ENCODE measurements at places on chromosomes 3 and 15.

DNA sequence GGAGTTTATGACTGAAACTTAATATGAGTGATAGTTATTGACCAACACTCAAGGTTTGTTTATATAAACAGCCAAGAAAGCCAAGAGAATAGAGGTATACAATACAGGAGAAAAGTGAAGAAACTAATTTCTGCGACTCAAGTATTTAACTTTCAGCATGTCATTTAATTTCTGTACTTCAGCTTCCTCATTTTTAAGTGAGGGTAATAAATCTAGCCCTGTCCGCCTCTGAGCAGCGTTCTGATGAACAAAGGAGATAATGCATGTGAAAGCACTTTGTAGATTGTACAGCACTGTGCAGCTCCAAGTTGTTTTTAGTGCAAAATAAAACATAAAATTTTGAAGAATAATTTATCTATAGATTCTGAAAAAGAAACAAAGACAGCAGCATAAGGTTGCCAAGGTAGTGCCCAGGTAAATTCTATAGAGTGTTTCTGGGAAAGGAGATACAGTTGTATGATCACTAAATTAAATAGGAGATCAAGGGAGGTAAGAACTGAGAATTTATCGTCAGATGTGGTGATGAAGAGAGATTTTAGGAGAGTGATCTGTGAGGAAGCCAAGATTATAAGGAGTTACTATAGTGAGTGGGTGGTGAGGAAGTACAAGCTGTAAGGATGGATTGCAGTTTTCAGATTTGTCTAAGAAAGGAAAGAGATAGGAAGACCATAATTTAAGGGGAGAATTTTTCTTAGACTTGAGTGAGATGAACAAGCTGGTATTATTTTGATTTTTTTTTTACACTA lies 71.3 kb downstream of the RASA2 start:
- no peak for DNase-seq

DNA sequence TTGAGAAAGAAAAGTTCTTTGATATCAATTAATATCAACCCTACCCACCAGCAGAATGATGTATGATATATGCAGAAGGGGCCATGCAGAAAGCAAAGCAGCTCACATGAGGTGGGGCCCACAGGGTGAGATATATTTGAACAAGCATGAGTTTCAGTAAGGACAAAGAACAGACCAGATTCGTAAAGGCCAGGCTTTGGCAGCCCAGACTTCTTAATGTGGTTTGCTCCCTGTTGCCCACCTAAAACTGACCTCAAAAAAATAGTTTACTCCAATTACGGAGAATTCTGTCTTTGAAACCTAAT lies 255.7 kb upstream of the WNT5A start:
- no peak for DNase-seq

DNA sequence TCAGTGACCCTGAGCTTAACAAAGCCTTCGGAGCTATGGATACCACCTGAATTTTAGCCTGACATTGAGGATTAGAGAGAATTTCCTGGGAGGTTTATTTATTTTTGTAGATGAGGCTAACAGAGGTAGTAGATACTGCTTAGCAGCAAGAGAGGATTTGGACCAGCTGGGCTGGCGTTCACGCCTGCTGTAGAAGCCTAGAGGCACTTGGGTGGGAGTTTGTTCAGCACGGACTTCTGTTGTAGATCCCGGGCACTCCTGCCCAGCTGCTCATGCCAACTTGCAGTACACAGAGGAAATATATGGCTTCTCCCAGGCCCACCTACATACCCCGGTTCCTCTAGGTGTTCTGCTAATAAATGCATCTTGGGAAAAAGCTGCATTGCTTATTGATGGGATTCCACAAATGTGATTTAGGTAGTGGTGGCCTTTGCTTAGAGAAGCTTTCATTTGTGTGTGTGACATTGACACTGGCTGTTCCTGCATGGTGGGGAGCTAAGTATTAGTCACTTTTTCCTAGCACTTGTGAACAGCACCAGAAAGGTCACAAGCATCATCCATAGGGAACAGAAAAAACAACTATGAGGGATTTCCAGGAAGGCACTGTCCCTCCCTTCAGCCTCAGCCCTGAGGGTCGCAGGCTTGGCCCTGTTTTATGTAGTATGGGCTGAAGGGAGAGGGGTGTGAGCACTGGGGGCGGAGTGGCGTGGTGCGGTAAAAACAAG lies 324.8 kb upstream of the LRRFIP2 start:
- no peak for DNase-seq

DNA sequence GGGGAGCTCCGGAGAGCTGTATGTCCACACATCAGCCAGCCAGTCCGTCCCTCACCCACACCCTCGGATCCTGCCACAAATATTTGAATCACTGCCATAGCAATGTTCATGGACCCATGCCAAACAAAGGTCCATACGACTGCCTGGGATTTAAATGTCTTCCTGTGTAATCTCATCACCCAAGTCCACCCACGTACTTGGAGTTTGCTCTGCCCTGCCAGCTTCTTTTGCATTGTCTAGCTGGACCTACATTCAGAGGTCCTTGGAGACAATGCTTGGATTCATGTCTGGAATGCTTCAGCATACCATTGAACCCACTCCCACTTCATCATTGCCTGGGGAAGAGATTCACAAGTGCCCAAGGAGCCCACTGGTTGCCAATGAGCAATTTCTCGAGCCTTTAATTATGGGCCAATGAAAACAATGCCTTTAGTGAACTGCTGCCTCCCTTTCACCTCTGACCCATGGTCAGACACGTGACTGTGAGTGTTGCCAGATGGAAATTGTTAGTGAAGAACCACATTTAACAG lies 90.4 kb upstream of the PHLDB2 start:
- no peak for DNase-seq

DNA sequence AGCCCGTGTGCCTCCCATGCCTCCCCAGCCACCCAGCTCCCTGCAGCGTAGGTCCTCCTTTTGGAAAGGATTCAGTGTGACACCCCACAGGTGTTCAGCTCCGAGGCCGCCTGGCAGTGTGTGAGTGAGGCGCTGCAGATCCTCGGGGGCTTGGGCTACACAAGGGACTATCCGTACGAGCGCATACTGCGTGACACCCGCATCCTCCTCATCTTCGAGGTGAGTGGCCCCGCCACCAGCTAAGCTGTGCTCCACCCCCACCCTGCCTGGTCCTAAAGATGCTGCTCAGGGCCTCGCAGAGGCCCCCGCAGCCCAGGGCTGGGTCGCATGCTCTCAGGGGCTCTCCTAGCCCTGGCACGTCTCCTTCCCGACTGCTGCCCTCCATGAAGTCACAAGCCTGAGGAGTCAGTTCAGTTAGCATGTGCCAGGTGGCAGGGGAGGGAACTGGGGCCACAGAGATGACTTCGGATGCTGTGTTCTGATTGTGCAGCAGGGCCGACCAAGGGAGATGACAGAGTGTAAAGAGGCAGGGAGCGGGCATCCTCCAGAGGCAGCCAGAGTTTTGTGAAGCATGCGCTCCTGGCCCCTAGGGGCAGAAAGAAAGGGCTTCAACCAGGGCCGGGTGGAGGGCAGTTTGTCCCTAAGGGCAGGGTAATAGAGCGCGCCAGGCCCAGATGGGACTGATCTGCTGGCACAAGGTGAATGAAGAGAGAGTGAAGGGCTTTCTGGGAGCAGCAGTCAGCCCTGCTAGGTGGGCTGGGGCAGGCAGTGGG lies 26.8 kb downstream of the ACAD9 start:
- DNase-seq, result no peak

DNA sequence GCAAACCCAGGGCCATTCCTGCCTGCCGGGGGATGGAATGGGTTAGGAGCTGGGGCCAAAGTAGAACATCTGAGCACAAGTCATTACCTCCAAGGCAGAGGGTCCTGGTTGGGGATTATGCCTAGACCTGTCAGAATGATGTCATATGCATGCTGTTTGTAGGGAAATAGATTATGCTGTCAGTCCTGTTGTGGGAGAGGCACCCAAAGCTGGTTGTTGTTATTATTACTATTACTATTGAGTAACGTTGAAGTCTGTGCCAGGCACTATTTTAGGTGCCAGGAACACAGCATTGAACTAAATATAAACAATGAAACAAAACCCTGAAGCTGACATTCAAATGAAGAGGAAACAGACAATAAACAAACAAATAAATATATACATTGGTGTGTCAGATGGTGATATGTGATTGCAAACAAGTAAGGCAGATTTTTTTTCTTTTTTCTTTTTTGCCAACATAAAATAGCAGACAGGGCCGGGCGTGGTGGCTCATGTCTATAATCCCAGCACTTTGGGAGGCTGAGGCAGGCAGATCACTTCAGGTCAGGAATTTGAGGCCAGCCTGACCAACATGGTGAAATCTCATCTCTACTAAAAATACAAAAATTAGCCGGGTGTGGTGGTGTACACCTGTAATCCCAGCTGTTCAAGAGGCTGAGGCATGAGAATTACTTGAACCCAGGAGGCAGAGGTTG lies 2.0 kb downstream of the P4HTM start:
- DNase-seq, result no peak

- DNase-seq, result no peak
Observed at GRCh38 chr3:119293105-119293870, 895 bp upstream of the ARHGAP31 start.

GRCh38 chr15:90859234-90860131 lies 8.9 kb upstream of the FURIN start:
- no peak for DNase-seq

DNA sequence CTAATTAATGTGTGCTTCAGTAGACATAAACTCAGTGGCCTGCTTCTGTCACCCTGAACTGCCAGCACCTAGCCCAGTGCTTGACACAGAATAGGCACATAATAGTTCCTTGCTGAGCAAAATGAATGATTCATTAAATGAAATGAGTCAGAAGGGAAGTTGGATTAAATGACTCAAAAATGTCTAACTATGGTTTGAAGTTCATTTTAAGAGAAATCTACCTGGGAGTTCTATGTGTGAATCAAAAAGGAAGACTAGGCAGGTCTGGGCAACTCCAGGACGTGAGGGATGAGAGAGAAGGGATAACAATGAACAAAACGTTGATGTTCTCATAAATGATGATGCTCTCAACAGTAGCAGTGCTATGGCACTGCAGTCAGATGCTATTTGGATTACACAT lies 175.0 kb downstream of the CFAP20DC start:
- DNase-seq, result no peak

DNA sequence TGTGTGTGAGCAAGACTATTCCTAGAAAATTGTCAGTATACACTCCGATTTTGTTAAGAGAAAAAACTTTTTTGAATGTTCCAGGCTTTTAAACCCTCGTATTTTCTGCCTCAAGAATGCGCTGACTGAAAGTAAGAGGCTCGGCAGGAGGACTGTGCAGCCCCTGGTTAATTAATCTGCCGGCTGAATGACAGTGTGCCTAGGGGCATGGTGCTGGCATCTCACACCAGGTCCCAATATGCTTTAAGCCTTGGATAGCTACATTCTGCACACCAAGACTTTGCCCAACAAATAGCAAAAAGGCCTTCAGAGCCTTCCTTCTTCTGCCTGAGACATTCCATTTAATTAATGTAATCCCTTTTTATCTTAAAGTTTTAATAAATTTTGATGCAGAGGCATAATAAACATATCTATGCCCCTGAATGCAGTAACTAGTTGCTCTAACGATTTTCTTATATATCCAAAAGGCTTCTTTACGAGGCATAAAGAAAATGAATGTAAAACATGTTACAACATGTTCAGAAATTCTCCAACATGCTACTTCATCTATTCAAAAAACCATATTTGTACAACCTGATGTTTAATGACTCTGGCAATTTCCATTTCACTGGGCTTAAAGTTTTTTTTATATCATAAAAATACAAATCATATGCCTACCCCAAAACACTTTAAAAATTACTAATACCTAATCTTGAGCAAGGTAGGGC lies 37.9 kb downstream of the DPH6 start:
- DNase-seq, result no peak

GRCh38 chr15:60695713-60696522 lies 217.0 kb upstream of the ICE2 start:
- no peak for DNase-seq

DNA sequence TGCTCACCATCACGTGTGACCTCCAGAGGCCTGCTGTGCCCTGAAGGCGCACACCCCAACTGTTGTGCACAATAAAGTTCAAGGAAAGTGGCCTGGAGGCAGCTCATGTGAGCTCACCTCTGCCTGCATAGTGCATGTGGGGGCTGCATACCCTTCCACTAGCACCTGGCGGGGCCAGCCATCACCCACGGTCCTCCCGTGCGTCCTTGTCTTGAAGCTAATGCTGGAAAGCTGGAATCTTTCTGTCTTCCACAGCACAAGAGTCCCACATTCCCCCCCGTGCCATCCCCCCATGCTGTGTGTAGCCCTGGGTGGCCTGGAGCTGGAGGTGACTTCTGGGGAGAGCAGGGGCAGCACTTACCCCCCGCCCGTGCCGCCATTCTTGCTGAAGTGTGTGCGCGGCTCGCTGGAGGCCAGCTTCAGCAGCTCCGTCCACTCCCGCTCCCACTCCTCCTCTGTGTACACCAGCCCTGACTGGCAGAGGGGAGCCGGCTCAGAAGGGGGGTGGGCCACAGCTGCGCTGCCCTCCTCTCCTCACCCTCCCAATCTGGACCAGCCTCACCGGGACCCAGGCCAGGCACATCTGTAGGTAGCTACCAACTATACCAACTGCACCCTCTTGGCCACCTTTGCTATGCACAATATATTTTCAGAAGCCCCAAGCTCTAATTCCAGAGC lies 199.5 kb downstream of the KLF13 start:
- no peak for DNase-seq

DNA sequence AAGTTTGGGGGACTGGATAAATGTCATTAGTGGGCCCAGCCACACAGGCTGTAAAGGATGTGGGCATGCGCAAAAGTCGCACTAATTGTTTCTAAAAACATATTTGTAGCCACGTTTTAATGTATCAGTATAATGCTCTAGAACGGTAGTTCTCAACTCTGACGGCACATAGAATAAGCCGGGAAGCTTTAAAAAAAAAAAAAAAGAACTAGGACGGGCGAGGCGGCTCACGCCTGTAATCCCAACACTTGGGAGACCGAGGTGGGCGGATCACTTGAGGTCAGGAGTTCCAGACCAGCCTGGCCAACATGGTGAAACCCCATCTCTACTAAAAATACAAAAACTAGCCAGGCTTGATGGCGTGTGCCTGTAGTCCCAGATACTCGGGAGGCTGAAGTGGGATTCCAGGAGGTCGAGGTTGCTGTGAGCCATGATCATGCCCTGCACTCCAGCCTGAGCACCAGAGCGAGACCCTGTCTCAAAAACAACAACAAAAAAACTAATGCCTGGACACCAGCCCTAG lies 618 bp upstream of the MON1A start:
- peak; percentile 8 for DNase-seq

DNA sequence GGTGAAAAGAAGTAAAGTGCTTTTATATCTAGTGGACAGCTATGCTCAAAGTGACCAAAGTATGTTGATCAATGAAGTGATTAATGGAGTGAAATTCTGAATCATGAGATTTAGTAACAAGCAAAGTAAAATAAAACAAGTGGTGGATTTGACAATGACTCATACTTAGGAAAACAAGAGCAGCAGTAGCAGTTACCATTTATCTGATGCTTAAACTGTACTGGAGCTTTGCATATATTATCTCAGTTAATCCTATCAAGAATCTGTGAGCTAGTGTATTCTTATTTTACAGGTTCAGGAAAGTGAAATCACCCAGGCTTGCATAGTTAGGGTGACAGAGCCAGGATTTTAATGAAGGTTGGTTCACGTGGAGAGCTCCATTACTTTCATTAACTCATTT lies 50.6 kb upstream of the SPATA16 start:
- no peak for DNase-seq

GRCh38 chr15:33859992-33860545 lies 108.2 kb upstream of the CHRM5 start:
- DNase-seq, result no peak

GRCh38 chr3:169241991-169242707 lies 421.4 kb downstream of the MECOM start:
- no peak for DNase-seq

All from natural killer cell treated with Interleukin-12 subunit alpha and Interleukin-12 subunit beta and Interleukin-15 and Interleukin-18, amount 100 ng/mL, for 72 hours (primary cell).